ENCODE measurements at places on chromosomes 3 and 15. TPM values are rescaled to one million over a fixed set of nuclear protein-coding genes. Genes with fewer than 3 reads are reported as not detected.

DNA sequence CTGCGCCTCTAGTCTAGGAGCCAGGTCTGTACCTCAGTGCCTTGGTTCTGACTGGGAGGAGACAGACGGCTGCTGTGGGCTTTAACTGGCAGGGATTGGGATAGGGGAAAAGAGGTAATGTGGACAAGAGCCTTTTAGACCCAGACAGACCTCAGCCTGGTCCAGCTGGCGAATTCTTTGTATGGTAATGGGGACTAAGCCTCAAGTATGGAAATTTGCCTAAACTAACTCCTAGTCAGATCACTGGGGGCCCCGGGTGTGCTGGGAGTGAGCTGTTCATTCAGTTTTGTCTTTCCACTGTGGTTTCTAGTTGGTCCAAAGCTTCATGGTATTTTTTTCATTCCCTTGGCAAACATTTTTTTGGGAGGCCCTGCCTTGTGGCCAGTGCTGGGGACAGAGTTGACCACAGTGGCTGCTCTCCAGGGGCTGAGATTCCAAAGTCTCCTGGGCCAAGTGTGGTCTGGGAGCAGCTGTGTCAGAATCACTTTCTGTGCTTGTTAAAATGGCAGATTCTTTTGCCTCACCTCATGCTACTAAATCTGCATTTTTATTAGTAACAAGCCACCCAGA, 261.4 kb upstream of the C2CD4B start:
- H3K27ac ChIP-seq, result no peak overlapping the region
- no peak for DNase-seq
- H3K27me3 ChIP-seq, result no peaks in the 10 kb centered on the region
- no peaks in the 10 kb centered on the region for H3K4me1 ChIP-seq
- no peak overlapping the region for H3K4me3 ChIP-seq

DNA sequence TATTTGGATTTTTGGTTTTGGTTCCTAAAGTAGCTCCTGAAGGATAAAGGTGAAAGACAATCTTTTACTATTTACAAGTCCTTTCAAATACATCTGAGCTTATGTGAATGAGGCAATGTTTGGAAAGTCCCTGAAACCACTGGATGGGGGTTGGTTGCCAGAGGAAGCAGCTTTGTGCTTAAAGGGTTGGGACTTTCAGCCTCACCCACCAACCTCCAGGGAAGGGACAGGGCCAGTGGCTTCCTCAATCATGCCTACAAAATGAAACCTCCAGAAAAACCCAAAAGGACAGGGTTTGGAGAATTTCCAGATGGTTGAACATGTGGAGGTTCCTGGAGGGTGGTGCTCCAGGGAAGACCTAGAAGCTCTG, 20.9 kb upstream of the ABHD17C start:
- no peak overlapping the region for H3K4me3 ChIP-seq
- no peak for DNase-seq
- no peaks in the 10 kb centered on the region for H3K4me1 ChIP-seq
- H3K36me3 ChIP-seq, result no peaks in the 10 kb centered on the region
- no peak overlapping the region for H3K27ac ChIP-seq
- no peaks in the 10 kb centered on the region for H3K27me3 ChIP-seq

GRCh38 chr3:42079701-42080452, 11.3 kb upstream of the TRAK1 start:
- H3K27me3 ChIP-seq, result no peaks in the 10 kb centered on the region
- no peak for DNase-seq
- no peaks in the 10 kb centered on the region for H3K36me3 ChIP-seq
- peaks cover 20% of the 10 kb centered on the region for H3K4me1 ChIP-seq
- peak overlapping the region; percentile 72 for H3K27ac ChIP-seq

GRCh38 chr3:29144807-29145206, 136.1 kb upstream of the RBMS3 start:
- H3K27me3 ChIP-seq, result no peaks in the 10 kb centered on the region
- no peak overlapping the region for H3K4me3 ChIP-seq
- peak; percentile 72 for DNase-seq
- no peaks in the 10 kb centered on the region for H3K36me3 ChIP-seq

GRCh38 chr3:184443364-184443763, 63.5 kb downstream of the CHRD start:
- H3K27me3 ChIP-seq, result no peaks in the 10 kb centered on the region
- no peak overlapping the region for H3K4me3 ChIP-seq
- no peak for DNase-seq
- no peaks in the 10 kb centered on the region for H3K4me1 ChIP-seq
- no peaks in the 10 kb centered on the region for H3K36me3 ChIP-seq

GRCh38 chr15:29685156-29686078, 136.9 kb downstream of the TJP1 start:
- DNase-seq, result no peak
- no peak overlapping the region for H3K4me3 ChIP-seq
- H3K27ac ChIP-seq, result no peak overlapping the region
- H3K27me3 ChIP-seq, result no peaks in the 10 kb centered on the region

DNA sequence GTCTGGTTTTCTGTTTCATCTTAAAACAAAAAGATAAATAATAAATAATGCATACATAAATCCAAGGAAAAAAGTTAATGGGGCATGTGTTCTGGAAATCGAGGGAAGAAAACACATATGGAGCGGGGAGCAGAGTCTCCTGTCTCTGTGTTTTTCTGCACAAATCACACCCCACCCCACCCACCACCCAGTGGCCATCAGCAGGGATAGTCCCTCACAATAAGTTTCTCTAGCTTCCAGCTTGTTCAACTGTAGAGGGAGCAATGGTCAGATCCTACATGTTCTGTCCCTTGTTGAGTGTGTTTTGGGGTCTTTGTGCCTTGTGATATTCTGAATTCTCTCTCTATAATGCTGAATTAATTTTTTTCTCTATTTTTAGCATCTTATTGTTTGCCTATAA, 26.8 kb upstream of the CHRNA7 start:
- no peaks in the 10 kb centered on the region for H3K27me3 ChIP-seq
- no peak overlapping the region for H3K27ac ChIP-seq
- H3K4me1 ChIP-seq, result no peaks in the 10 kb centered on the region
- no peaks in the 10 kb centered on the region for H3K36me3 ChIP-seq
- H3K4me3 ChIP-seq, result no peak overlapping the region

GRCh38 chr15:98548139-98548971, 100.0 kb upstream of the IGF1R start:
- DNase-seq, result peak; percentile 91
- peak overlapping the region; percentile 22 for H3K4me3 ChIP-seq
- no peaks in the 10 kb centered on the region for H3K27me3 ChIP-seq
- no peaks in the 10 kb centered on the region for H3K4me1 ChIP-seq
- H3K27ac ChIP-seq, result no peak overlapping the region
- H3K36me3 ChIP-seq, result no peaks in the 10 kb centered on the region

DNA sequence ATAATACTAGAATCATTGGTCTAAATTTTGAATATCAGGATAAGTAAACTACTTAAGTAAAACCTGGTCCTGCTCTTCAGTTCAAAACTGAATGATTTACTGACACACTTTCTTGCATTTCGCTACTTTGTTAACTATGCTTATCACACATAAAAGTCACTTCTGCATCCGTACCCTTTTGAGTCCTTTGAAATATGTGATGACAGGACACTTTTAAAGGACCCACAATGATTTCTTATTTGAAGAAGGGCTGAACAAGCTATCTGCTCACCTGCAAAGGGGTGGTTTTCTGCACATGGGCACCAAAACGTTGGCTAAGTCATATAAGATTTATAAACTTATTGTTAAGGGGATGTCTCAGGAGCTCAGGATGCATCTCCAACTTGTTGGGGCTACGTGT, 15.0 kb downstream of the GATM start:
- no peak overlapping the region for H3K4me3 ChIP-seq
- H3K36me3 ChIP-seq, result peaks cover 34% of the 10 kb centered on the region
- no peak overlapping the region for H3K27ac ChIP-seq
- no peaks in the 10 kb centered on the region for H3K27me3 ChIP-seq
- no peak for DNase-seq
- no peaks in the 10 kb centered on the region for H3K4me1 ChIP-seq

- no peak overlapping the region for H3K27ac ChIP-seq
- no peaks in the 10 kb centered on the region for H3K27me3 ChIP-seq
- DNase-seq, result no peak
- H3K36me3 ChIP-seq, result no peaks in the 10 kb centered on the region
These were observed 51.9 kb downstream of the BBX start for GRCh38 chr3:107574650-107575049.

Gene PDZRN3
- total RNA-seq, result 13.2 TPM

- no peak overlapping the region for H3K27ac ChIP-seq
- no peaks in the 10 kb centered on the region for H3K4me1 ChIP-seq
These were observed 291.6 kb downstream of the IL20RB start for GRCh38 chr3:137249311-137249940.

DNA sequence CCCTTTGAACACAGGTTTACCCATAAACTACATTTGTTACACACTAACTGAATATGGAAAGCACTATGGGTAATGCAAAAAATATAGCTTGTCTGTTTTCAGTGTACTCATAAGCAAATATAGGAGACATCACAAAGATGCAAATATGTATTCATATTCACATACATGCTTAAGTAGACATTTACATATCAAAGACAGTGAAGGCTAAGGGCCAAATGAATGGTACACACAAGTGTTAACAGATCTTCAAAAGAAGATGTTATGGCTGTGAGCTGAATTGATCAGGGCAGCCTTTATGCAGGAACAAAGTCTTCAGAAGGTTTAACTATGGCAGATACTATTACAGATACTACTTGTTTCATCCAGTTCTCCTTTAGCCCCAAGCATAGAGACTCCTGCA, 384.1 kb downstream of the FHIT start:
- no peak overlapping the region for H3K4me3 ChIP-seq
- H3K4me1 ChIP-seq, result no peaks in the 10 kb centered on the region
- no peak overlapping the region for H3K27ac ChIP-seq
- H3K36me3 ChIP-seq, result no peaks in the 10 kb centered on the region
- no peak for DNase-seq

- no peaks in the 10 kb centered on the region for H3K36me3 ChIP-seq
- H3K4me3 ChIP-seq, result no peak overlapping the region
- H3K4me1 ChIP-seq, result no peaks in the 10 kb centered on the region
- no peaks in the 10 kb centered on the region for H3K27me3 ChIP-seq
These were observed 74.6 kb downstream of the TGFBR2 start for GRCh38 chr3:30680789-30681648.

Gene ZBED2
- total RNA-seq, result 0.66 TPM

DNA sequence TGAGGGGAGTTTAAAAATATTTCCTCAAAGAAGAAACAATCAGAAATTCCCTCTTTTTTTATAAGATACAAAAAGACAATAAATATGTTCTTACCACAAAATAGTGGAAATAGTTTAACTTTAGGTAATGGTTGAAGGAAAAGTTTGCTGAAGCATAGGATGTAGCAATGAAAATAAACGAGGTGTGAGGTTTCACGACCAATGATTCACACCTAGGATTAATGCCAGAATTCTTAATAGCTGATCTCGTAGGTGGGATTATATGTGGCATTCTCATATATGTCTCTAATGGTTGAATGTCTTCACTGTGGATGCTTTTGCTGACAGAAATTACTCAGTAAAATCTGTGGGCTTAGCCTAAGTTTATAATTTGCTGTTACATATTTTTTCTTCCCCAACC, 467.7 kb downstream of the FGF12 start:
- H3K36me3 ChIP-seq, result no peaks in the 10 kb centered on the region
- no peak overlapping the region for H3K27ac ChIP-seq
- H3K4me3 ChIP-seq, result no peak overlapping the region
- no peak for DNase-seq
- H3K27me3 ChIP-seq, result no peaks in the 10 kb centered on the region
- H3K4me1 ChIP-seq, result no peaks in the 10 kb centered on the region

Gene GOLGA6A
- total RNA-seq, result 0.06 TPM

DNA sequence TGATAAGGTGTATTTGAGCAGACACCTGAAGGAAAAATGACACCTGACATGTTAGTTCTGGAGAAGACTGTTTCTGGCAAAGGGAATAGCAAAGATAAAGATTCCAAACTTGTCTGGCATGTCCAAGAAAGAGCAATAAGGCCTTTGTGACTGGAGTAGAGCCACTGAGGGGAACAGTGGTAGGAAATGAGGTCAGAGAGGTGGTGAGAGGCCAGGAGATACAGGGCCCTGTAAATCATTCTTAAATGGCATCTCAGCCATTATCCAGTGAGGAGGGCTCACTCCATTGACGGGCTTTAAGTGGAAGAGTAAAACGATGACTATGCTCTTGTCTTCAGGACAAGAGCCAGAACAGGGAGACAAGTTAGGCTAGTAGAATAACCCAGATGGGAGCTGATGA, 4.5 kb downstream of the SLC49A4 start:
- H3K36me3 ChIP-seq, result no peaks in the 10 kb centered on the region
- no peak overlapping the region for H3K4me3 ChIP-seq
- no peaks in the 10 kb centered on the region for H3K27me3 ChIP-seq
- no peak overlapping the region for H3K27ac ChIP-seq

Gene ABHD10
- total RNA-seq, result 30.9 TPM

Gene CPN2
- 0.72 TPM for total RNA-seq

Gene CADPS
- total RNA-seq, result 0.98 TPM

GRCh38 chr3:108293858-108294257, 2.5 kb upstream of the HHLA2 start:
- H3K27me3 ChIP-seq, result no peaks in the 10 kb centered on the region
- H3K4me1 ChIP-seq, result peaks cover 15% of the 10 kb centered on the region
- H3K36me3 ChIP-seq, result no peaks in the 10 kb centered on the region

GRCh38 chr3:24450160-24450907, 44.3 kb downstream of the THRB start:
- no peak overlapping the region for H3K4me3 ChIP-seq
- H3K4me1 ChIP-seq, result no peaks in the 10 kb centered on the region
- no peak overlapping the region for H3K27ac ChIP-seq
- DNase-seq, result no peak

Gene LRTM1
- total RNA-seq, result not detected

GRCh38 chr3:182220013-182220412, 508.3 kb downstream of the SOX2 start:
- DNase-seq, result no peak
- H3K27me3 ChIP-seq, result no peaks in the 10 kb centered on the region
- no peaks in the 10 kb centered on the region for H3K4me1 ChIP-seq
- H3K4me3 ChIP-seq, result no peak overlapping the region
- H3K36me3 ChIP-seq, result no peaks in the 10 kb centered on the region

GRCh38 chr3:24264748-24265158, 229.9 kb downstream of the THRB start:
- peak; percentile 38 for DNase-seq
- no peak overlapping the region for H3K27ac ChIP-seq
- H3K27me3 ChIP-seq, result no peaks in the 10 kb centered on the region
- H3K36me3 ChIP-seq, result no peaks in the 10 kb centered on the region
- H3K4me1 ChIP-seq, result no peaks in the 10 kb centered on the region

DNA sequence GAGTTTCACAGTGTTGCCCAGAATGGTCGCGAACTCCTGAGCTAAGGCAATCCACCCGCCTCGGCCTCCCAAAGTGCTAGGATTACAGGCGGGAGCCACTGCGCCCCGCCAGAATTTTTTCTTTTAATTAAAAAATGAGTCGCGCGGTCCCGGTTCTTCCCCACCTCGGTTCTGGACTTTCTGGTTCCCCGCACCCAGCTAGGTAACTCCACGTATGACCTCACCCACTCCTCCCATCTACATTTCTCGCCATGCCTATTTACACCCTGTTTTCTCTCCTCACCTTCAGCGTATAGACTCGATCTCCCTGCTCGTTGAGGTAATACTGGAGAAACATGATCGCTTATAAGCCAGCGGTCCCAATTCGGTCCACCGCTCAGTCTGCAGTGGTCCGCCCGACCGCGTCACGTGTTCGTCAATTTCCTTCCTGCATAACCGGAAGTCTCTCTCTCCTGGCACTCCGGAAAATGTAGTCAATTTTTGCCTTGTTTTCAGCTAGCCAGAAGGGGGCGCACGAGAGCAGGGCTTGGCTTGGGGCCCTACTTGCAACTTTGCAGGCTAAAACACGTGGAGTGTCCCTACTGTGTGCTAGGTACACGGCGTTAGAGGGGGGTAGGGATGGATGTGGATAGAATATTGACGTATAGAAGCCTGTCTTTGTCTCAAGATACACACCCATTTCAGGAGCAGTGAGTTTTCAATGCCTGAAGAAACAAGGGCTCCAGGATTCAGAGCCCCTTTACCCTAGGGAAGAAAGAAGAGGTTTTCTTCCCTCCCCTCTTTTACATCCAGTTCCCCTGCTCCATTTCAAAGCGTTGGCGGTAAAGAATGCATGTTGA, at the start of the genes NOP10 and NUTM1:
TSS of gene NOP10 (minus strand) at position 400 of the 839 bp plus-strand sequence. CDS start at position 337, 63 bp downstream.
TSS of gene NUTM1 (plus strand) at position 579 of the 839 bp plus-strand sequence. CDS start 382 bp downstream, outside the sequence.
- peak within 1 kb of the TSS; percentile 95 for H3K4me3 ChIP-seq
- DNase-seq, result peak; percentile 96
- no peaks in the 10 kb centered on the region for H3K36me3 ChIP-seq
- H3K4me1 ChIP-seq, result peaks cover 2% of the 10 kb centered on the region

Data from kidney (tissue), 22 donors.